ENCODE measurements at places on chromosomes 3 and 15.

- H3K27ac ChIP-seq, result no peak overlapping the region
- no peaks in the 10 kb centered on the region for H3K27me3 ChIP-seq
- no peaks in the 10 kb centered on the region for H3K4me1 ChIP-seq
- DNase-seq, result no peak
- H3K4me3 ChIP-seq, result no peak overlapping the region
- H3K36me3 ChIP-seq, result no peaks in the 10 kb centered on the region
Observed at GRCh38 chr3:159672728-159673688, 315.6 kb upstream of the IL12A start.

- H3K27me3 ChIP-seq, result no peaks in the 10 kb centered on the region
- peaks cover 15% of the 10 kb centered on the region for H3K4me1 ChIP-seq
- peak overlapping the region; percentile 57 for H3K27ac ChIP-seq
- peak overlapping the region; percentile 46 for H3K4me3 ChIP-seq
Observed at GRCh38 chr3:125375950-125376679, 990 bp upstream of the ZNF148 start.

DNA sequence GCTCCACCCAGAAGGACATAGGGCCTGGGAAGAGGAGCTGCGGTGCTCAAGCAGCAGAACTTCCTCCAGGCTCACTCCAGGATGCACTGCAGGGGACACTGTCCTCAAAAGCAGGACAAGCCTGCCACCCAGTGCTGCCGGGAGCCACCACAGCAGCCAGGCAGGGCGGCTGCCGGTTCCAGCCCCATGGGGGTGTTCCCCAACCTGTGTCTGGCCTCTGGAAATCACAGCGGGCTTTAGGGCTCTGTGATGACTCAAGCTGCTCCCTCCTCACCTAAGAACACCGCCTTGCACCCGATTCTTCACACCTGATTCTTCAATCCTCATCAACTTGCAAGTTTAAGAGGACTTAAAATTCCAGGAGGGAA is 71.9 kb upstream of the SLC6A11 start:
- no peaks in the 10 kb centered on the region for H3K36me3 ChIP-seq
- DNase-seq, result no peak
- no peak overlapping the region for H3K27ac ChIP-seq
- no peaks in the 10 kb centered on the region for H3K4me1 ChIP-seq
- H3K4me3 ChIP-seq, result no peak overlapping the region
- H3K27me3 ChIP-seq, result no peaks in the 10 kb centered on the region

DNA sequence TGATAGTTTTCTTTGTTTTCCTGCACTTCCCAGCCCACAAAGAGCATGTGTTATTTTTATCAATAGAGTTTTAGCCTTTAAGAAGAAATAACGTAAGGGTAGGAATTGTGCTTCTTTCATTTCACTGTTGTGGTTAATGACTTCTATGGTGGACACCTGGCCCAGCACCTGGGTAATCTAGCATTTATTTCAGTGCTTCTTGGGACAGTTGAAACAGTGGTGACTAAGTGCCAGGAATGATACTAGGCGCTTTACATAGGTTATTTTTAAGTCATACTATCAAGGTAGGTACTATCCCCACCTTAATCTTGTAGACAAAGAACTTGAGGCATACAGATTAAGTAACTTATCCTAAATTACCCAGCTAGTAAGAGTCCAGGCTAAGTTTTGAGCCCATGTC is 243.8 kb downstream of the SOX2 start:
- no peaks in the 10 kb centered on the region for H3K27me3 ChIP-seq
- H3K36me3 ChIP-seq, result no peaks in the 10 kb centered on the region
- no peak overlapping the region for H3K27ac ChIP-seq

- no peak for DNase-seq
- H3K4me1 ChIP-seq, result peaks cover 4% of the 10 kb centered on the region
- H3K27ac ChIP-seq, result no peak overlapping the region
- no peaks in the 10 kb centered on the region for H3K36me3 ChIP-seq
- no peak overlapping the region for H3K4me3 ChIP-seq
Observed at GRCh38 chr15:69578252-69578651, 125.6 kb downstream of the RPLP1 start.

All from endothelial cell of umbilical vein (primary cell).